ENCODE measurements at places on chromosomes 6 and 20.

DNA sequence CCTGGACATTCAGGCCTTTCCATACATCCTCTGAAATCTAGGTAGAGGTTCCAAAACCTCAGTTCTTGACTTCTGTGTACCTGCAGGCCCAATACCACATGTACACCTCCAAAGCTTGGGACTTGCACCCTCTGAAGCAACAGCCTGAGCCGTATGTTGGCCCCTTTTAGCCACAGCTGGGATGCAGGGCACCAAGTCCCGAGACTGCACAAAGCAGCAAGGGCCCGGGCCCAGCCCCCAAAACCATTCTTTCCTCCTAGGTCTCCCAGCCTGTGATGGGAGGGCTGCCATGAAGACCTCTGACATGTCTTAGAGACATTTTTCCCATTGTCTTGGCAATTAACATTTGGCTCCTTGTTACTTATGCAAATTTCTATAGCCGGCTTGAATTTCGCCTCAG lies 107.4 kb upstream of the FRMD1 start:
- peaks cover 32% of the 10 kb centered on the region for H3K27me3 ChIP-seq
- no peaks in the 10 kb centered on the region for H3K4me1 ChIP-seq
- H3K36me3 ChIP-seq = no peaks in the 10 kb centered on the region
- H3K27ac ChIP-seq = no peak overlapping the region

DNA sequence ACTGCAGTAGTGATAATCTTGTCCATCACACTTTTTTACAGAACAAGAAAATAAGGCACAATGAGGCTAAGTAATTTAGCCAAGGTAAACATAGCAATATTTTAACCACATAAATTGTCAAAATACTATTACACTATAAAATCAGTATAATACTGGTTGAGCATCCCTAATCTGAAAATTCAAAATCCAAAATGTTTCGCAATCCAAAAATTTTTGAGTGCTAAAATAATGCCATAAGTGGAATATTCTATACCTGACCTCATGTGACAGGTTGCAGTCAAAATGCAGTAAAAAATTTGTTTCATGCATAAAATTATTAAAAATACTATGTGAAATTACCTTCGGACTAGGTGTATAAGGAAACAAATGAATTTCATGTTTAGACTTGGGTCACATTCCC lies 101.5 kb downstream of the PDSS2 start:
- DNase-seq = no peak
- H3K4me3 ChIP-seq = no peak overlapping the region
- H3K36me3 ChIP-seq = peaks cover 7% of the 10 kb centered on the region
- no peak overlapping the region for H3K27ac ChIP-seq
- peaks cover 15% of the 10 kb centered on the region for H3K4me1 ChIP-seq

DNA sequence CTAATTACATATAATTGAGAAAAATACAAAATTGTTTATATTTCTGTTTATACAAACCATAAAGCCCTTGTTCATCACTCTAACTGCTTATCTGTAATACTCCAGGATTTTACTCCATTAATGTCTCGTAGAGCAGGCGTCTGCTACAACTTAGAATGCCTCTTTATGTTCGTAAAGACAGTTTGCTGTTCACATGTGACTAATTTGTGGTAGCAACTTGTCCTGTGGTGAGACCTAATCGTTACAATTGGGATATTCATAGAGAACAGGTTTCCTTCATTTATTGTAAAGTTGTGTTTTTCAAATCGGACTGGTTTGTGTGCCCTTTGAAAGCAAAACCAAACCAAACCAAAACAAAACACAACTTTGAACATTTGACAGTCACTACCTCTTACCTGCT lies 149.7 kb downstream of the ASCC3 start:
- no peak overlapping the region for H3K27ac ChIP-seq
- no peak overlapping the region for H3K4me3 ChIP-seq
- no peaks in the 10 kb centered on the region for H3K36me3 ChIP-seq
- H3K4me1 ChIP-seq = peaks cover 11% of the 10 kb centered on the region

DNA sequence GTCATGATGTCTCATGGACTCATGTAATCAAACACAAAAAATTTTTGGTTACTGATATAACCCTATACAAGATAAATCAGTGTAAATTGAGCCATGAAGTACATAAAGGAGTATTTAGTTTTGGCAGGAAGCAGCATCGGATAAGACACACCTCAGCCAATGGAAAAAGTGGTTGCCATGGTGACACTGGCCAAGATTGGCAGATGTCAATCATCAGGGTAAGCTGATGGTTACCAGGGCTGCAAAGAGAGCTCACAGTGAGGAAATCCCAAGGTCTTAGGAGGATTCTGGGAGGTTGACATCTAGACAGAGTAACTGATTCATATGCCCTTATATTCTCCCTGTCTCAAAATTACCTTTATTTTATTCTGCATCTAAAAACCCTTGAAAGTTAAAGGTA lies 203.8 kb upstream of the PCSK2 start:
- DNase-seq = no peak
- no peaks in the 10 kb centered on the region for H3K36me3 ChIP-seq
- H3K4me3 ChIP-seq = no peak overlapping the region
- H3K27ac ChIP-seq = no peak overlapping the region
- no peaks in the 10 kb centered on the region for H3K4me1 ChIP-seq

DNA sequence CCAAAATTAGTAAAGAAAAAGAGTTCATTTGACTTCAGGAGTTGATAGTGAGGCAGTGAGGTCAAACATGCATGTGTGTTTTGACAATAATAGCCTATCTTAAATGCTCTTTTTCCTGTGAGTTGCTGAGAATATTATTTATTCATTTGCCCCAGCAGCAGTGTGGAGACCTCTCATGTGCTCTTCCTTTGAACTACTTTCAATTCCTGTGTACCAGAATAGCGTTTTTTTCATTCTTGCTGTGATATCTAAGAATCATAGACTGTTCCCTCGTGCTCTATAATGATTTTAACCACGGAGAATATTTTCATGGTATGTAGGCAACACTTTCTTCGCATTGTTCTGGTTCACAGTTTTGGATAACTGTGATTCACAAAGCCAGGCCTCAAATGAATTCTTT lies 5.2 kb downstream of the CDYL start:
- H3K4me1 ChIP-seq = peaks cover 40% of the 10 kb centered on the region
- H3K27ac ChIP-seq = no peak overlapping the region
- no peaks in the 10 kb centered on the region for H3K36me3 ChIP-seq
- no peak for DNase-seq
- H3K27me3 ChIP-seq = no peaks in the 10 kb centered on the region

Data from left ventricle myocardium inferior (tissue), 1 donor.